Activated CD4-positive, alpha-beta T cell treated with anti-CD3 and anti-CD28 coated beads for 1 hour (primary cell): ENCODE measurements at places on chromosomes 2 and 18.

- DNase-seq, result no peak
Observed at GRCh38 chr18:25365242-25365641, 13.3 kb upstream of the ZNF521 start.

DNA sequence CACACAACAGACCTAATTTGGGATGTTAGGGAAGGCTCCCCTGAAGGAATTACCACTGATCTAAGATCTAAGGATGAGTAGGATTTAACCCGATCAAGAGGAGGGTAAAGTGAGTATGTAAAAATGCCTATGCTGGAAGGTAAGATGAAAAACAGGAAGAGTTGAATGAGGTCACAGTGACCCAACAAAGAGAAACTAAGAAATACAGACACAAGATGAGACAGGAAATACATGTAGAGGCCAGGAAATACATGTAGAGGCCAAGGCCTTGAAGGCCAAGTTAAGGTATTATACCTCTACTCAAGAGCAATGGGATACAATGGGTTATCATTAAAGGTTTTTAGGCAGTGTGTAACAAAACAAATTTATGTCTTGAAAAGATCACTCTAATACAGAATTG lies 131.6 kb upstream of the TANK start:
- DNase-seq, result no peak

- peak; percentile 42 for DNase-seq
Observed at GRCh38 chr2:98757904-98758421, 27.0 kb upstream of the MGAT4A start.

DNA sequence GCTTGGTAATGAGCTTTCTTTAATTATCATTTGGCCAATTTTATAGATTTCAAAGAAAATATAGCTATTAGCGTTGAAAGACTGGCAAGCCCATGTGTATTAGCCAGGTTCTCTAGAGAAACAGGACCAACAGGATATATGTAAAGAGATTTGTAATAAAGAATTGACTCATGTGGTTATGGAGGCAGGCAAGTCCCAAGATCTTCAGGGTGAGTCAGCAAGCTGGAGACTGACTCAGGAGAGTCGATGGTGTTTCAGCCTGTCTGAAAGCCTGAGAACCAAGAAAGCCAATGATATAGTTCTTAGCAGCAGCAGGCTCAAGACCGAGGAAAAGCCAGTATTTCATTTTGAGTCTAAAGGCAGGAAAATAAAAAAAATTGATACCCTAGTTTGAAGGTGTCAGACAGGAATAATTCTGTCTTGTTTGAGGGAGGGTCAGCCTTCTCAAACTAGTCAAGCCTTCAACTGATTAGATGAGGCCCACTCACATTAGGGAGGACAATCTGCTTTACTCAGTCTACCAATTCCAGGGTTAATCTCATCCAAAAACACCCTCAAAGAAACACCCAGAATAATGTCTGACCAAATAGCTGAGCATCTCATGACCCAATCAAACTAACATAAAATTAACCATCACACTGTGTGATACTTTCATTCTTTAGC lies 78.3 kb upstream of the CRIM1 start:
- DNase-seq, result no peak

GRCh38 chr18:5295231-5295920 lies at the start of gene ZBTB14:
ZBTB14 (minus strand) TSS chr18:5295726; CDS start chr18:5293246, 2,480 bp downstream.
- peak; percentile 52 for DNase-seq

- DNase-seq, result no peak
Observed at GRCh38 chr2:237720957-237721356, 77.6 kb upstream of the RBM44 start.

DNA sequence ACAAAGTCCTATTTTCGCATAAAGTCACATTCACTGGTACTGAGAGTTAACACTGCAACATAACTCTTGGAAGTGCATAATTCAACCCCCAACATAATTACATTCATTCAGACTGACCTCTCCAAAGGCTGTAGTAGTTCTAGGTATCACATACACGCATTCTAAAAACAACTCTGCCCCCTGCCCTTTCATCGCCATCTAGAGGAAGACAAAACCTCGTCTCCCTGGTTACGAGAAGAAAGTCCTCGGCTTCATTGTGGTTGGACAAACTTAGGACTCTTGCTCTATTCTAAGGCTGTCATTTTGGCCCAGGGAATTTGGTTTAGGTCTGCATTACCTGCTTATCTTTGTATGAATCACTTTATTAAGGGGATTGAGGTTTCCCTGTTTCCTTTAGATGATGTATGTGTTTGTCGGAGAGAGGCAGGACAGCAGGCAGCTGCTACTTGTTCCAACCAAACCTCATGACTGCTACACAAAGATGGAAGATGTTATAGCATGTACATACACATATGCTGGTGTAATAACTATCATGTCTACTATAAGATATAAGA lies 215.4 kb upstream of the NRXN1 start:
- DNase-seq, result no peak

- no peak for DNase-seq
Observed at GRCh38 chr2:155975734-155976133, 356.8 kb downstream of the NR4A2 start.

DNA sequence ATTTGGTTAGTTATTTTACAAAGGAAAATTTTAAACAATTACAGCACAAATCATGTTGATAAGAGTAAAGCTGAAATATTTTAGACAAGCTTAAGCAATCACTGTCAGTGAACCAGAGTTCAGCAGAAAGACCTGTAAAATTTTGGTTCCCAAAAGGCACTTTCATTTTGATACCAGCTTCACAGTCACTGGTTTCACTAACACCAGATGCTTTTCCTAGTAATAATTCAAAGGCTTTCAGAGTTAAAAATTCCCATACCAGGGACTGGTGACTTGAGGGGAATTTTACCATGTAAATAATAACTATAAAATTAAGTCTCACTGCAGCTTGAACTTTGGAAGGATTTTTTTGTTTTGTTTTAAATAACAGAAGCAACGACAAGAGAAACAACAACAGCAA lies 102.3 kb upstream of the CD302 start:
- DNase-seq, result no peak

GRCh38 chr2:11437602-11438001 lies 28.4 kb downstream of the E2F6 start:
- DNase-seq, result no peak

DNA sequence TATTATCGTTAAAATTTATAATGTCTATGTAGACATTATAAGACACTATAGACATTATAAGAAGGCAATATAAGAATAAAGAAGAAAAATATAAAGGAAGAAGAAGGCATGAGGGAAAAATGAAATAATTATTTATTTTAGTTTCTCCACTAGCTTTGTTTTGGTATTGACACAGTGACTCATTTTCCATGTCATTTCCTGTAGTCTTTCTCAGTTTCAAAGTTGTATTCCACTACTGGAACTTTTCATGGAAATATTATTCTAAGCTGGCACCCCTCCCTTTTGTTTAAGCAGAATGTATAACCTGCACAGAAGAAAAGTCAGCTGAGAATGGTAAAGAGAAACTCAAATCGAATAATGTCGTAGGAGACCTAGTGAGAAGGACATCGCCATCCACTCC lies 234.2 kb upstream of the NETO1 start:
- DNase-seq, result no peak

DNA sequence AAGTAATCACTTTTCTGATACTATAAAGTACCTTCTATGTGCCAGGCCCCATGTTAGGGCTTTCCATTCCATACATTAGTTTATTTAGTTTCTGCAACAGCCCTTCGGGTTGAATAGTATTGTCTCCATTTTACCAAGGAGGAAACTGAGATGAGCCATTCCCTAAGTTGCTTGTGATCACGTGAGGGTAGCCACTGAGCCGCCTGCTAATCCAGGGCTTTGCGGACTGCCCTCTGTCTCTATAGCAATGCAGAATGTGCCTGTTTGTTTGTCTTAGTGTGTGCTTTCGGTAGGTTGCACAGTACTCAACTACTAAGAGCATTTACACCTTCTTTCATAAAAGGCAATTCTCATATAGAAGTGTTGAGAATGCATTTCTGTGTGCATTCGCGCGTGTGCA lies 5.0 kb downstream of the EMILIN2 start:
- DNase-seq, result no peak
